ENCODE measurements at places on chromosomes 4 and X.

DNA sequence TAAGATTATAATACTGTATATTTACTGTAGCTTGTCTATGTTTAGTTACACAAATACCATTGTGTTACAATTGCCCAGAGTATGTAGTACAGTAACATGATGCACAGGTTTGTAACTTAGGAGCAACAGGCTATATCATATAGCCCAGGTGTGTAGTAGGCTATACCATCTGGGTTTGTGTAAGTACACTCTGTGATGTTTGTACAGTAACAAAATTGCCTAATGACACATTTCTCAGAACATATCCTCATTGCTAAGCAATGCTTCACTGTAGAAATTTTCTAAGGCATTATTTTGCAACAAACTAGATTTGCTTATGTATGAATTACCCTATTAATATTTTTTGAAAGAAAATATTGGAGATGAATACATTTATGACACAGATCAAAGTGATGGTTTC lies 1390.9 kb downstream of the C4orf33 start:
- DNase-seq = no peak

- DNase-seq = no peak
These were observed 7.7 kb upstream of the ARHGEF38 start for GRCh38 chr4:105544520-105545286.

GRCh38 chr4:28444886-28445496 lies 1584.3 kb downstream of the STIM2 start:
- DNase-seq = no peak

GRCh38 chr4:103994059-103994458 lies 274.3 kb upstream of the TACR3 start:
- no peak for DNase-seq

DNA sequence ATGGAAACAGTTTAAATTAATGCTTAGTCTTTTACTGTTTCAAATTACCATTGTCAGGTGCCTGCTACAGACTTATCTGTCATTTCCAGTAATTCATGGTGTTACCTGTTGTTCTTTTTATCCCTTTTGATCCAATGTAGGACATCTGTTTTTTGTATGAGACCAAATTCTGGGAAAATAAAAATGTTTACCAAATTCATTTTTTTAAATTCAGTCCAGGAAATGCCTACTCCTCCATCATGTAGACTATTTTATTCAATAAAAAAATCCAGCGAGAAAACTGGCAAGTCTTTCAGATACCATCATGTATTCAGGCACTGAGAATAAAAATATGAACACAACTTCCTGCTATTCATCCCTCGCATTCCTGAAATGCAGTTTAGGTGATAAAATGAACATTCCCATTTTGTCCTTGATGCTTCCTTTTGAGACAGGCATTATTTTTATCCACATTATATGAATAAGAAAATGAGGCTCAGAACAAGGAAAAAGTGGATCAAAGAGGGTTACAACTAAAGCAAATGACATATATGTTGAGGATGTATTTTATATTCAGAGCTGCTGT lies 584.2 kb downstream of the SPRY1 start:
- DNase-seq = no peak

GRCh38 chr4:78735697-78736096 lies 40.5 kb upstream of the BMP2K start:
- DNase-seq = no peak

GRCh38 chrX:129724754-129725153 lies 14.0 kb upstream of the XPNPEP2 start:
- DNase-seq = no peak

DNA sequence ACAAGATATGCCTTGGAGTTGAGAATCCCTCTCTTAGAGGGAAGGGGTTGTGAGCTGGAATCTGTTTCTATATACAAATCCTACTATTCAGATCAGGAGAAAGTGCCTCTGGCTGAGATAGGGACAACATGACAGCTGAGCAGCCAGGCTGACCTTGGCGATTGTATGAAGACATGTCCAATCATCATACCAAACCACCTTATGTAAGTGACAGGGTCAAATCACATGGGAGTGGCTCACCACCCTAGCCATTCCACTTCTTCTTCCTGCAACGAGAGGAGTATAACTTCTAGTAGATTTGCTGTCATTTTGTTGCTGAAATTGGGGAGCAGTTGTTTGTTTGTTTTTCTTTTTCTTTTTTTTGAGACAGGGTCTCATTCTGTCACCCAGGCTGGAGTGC lies 48.3 kb upstream of the TMEM150C start:
- no peak for DNase-seq

- DNase-seq = no peak
These were observed 26.5 kb upstream of the JADE1 start for GRCh38 chr4:128782875-128783614.

DNA sequence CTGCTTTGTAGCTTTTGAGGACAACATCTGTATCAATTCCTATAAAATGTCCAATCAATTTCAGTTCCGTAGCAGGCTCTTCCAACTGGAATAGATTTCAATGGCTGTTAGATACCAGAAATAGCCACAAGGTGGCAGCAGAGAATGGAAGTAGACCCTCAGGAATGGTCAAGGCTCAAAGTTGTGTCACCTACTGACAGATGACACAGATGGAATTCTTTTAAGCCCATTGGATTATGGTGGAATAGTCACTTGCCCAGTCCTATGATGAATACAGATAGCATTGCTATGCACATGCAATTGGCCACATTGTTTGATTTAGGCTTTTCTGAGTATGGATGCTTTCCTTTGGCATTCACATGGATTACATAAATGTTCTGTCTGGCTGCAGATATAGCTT lies 130.4 kb upstream of the RADX start:
- DNase-seq = no peak

DNA sequence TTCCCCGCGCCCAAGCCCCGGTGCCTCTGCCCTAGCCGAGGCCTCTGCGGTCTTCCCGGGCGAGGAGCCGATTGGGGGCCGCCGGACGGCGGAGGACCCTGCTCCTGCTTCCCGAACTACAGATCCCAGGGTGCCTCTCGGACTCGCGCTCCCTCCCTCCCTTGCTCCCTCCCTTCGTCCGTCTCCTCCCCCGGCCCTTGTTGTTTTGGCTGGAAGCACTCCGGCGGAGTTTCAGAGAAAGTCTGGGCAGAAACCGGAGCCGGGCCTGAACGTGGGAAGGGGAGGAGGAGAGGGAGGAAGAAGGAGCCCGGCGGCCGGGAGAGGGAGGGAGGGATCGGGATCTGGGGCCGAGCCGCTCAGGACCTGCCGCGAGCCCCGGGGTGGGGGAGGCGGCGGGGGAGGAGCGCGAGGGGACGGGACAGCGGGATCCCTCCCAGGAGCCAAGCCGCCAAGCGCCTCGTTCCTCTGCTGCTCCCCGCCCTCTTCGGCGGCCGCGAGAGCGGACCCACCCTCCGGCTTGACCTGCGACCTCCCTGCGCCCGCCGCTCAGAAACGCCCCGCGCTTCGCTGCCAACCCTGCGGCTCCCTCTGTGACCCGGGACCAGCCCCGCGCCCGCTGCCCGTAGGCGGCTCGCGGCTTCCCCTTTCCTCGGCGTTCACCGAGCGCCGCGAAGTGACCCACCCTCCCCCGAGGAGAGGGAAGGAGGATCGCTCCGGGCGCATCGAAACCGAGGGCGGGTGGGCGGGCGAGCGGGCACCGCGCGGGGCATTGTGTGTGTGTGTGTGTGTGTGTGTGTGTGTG lies 496 bp upstream of the GAB1 start:
- DNase-seq = no peak

DNA sequence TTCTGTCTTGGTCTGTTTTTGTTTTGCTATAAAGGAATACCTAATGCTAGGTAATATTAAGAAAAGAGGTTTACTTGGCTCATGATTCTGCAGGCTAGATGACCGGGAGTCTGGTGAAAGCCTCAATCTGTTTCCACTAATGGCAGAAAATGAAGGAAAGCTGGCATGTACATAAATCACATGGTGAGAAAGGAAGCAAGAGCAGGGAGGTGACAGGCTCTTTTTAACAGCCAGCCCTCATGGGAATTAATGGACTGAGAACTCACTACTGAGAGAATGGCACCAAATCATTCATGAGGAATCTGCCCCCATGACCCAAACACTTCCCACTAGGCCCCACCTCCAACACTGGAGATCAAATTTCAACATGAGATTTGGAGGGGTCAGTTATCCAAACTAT lies 27.6 kb downstream of the SATL1 start:
- DNase-seq = no peak

DNA sequence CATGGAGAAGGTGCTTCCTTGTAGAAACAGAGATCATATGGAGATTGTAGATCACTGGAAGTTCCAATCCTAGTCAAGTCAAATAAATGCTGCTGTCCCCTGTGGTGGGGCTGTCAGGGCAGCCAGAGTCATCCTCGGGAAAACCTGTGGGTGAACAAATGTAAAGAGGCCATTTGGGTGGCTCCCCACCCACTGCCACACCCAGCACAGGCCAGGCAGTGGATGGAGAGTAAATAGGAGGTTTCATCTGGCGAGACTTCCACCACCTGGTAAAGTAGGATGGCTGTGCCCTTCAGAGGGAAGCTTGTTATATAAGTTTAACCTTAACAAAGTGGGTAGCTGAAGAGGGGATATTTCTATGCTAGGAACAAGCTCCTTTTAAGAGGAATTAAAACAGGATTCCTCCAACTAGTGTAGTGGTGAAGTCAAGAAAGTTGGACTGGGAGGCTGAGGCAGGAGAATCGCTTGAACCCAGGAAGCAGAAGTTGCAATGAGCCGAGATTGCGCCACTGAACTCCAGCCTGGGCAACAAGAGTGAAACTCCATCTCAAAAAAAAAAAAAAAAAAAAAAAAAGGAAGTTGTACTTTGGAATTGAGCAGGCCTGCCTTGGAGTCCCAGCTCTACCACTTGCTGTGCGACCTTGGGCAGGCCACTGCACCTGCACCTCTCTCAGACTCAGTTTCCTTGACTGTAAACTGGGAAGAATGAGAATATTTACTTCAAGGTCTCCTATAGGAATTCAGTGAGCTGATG lies 273.7 kb downstream of the PTTG2 start:
- no peak for DNase-seq

- DNase-seq = no peak
These were observed 590.1 kb downstream of the NLGN4X start for GRCh38 chrX:5638572-5638971.

DNA sequence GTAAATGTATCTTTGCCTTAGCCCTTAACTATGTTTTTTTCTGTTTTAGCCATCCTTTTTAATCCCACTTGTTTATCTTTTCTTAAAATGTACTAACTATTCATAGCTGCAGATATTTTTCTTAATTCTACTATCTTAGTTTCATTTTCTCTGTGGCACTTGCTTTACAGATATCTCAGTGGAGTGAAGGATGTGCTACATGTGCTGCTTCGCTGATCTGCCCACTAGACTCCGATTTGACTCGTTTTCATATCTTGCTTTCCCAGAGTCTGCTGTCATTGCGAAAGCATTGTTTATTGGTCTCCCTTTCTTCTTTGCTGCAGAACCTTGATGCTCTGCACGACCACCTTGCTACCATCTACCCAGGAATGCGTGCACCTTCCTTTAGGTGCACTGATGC lies 30.6 kb downstream of the GUCY1B1 start:
- no peak for DNase-seq

GRCh38 chr4:131764730-131765129 lies 1384.4 kb upstream of the PCDH10 start:
- DNase-seq = no peak

- DNase-seq = no peak
These were observed 127.4 kb upstream of the SFRP2 start for GRCh38 chr4:153916273-153916755.

DNA sequence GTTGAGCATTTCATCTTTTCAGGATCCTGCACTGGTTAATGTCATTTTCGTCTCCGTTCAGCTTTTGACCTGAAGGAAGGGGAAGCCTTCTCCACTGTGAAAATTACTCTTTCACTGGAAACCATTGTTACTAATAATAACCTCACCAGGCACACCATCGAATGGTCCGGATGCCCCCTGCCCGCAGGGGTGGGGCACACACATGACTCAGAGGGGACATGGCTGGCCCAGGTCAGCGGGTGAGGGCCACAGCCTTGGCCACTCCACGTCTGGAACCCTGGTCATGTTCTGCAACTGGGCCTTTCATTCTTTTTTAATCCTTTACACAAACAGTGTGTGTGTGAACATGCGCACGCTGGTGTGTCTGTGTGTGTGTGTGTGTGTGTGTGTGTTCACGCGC lies 191.8 kb downstream of the BCOR start:
- DNase-seq = no peak

DNA sequence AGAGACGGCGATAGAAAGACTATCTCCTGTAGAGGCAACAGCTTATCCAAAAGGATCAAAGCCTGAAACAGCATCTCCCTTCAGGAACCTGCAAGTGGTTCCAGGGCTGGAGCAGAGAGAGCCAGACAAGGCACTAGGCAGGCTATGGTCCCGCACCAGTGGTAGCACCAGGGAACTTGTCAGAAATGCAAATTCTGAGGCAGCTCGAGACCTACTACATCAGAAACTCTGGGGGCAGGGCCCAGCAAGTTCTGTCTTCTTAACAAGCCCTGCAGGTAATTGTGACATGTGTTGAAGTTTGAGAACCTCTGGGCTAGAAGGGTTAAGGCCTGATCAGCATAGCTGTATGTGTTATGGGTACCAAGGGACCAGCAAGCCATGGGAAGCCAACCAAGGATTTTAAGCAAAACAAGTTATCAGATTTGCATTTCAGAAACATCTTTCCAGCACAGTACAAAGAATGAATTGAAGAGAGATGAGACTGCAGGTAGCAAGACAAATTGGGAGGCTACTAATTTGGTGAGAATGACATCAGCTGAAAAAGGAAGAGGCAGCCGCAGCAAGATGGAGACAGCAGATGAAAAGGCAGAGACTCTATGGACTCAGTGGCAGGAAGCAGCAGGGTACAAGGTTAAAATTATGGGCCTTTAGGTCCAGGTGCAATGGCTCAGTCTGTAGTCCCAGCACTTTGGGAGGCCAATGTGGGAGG lies 139.7 kb downstream of the TSPAN5 start:
- DNase-seq = no peak
